ENCODE measurements at places on chromosomes 4 and X.

GRCh38 chrX:99588936-99589335, 821.1 kb downstream of the PCDH19 start:
- DNase-seq: no peak

GRCh38 chrX:39766085-39766726, 331.6 kb downstream of the BCOR start:
- DNase-seq: no peak

DNA sequence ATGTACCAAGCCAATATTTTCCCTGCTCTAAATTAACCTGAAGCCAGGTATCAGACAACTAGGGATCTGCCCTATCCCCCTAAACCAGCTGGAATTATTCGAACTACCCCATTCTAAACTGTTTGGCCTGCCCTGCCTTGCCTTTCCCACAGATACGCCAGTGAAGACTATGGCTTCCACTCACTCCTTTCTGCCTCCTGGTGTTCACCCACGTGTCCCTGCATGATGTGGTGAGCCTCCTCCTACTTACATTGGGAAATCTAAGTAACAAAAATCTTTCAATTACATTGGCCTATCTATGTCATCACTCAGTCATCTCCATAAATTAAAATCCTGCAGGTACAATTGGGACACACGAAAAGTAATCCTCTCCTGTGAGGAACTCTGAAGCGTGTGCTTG, 6.1 kb upstream of the LDOC1 start:
- DNase-seq: no peak

DNA sequence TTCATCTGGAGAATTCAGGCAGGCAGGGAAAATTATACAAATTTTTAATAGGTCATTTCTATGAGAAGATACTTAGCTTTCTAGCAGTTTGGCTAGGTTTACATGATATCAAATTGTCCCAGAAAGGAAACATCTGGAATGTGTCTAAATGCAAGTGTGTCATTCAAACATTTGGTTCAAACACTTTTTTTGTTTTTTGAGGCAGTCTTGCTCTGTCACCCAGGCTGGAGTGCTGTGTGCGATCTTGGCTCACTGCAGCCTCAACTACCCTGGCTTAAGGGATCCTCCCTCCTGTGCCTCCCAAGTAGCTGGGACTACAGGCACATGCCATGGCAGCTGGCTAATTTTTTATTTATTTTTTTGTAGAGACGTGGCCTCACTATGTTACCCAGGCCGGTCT, 31.6 kb downstream of the SPARCL1 start:
- DNase-seq: no peak

DNA sequence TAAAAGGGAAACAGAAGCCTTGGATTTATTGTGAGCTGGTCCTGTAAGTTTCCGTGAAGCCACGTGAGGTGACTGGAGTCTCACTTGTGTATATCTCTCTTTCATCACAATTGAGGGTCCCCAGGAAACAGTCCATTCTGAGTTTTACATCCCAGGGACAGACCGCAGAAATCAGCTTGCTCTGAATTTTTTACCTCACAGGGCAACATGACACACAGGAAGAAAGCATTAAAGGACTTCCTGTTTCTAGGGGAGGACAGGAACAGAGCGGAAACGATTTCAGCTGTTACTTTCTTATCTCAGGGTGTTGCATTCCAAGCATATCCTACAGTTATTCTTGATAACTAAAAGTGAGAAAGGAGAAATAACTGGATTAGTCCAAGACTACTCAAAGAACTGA, 553.5 kb downstream of the TRAM1L1 start:
- no peak for DNase-seq

GRCh38 chrX:24214568-24214967, 65.0 kb downstream of the ZFX start:
- DNase-seq: no peak

- DNase-seq: no peak
These were observed 51.2 kb upstream of the TADA2B start for GRCh38 chr4:6991771-6992557.

GRCh38 chrX:17007134-17007768, 60.8 kb downstream of the REPS2 start:
- no peak for DNase-seq

DNA sequence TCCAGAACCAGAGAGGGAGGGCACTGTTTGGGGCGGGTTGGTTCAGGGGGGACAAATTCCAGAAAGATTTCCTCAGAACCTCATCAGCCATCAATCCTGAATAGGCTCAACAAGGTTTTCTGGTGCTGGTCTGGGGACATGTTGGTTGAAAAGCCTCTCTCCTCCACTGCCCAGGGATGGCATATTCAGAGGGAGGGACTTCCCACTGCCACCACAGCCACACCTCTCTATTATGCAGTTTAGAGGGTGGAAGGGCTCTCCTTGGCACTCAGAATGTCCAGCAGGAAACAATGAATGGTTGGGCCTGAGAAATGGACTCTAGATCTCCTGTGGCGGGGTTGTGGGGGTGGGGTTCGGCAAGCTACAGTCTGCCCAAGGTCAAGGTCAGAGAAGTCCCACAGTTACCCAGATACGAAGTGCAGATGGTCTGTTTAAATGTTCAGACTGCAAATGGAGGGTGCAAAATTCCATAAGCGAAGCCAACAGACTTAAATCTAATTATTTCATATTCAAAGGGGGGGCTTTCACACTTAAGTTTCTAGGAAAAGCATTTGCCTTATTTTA, 70.7 kb downstream of the LEF1 start:
- DNase-seq: no peak

GRCh38 chr4:171118091-171118490, 695.1 kb upstream of the GALNTL6 start:
- DNase-seq: no peak

DNA sequence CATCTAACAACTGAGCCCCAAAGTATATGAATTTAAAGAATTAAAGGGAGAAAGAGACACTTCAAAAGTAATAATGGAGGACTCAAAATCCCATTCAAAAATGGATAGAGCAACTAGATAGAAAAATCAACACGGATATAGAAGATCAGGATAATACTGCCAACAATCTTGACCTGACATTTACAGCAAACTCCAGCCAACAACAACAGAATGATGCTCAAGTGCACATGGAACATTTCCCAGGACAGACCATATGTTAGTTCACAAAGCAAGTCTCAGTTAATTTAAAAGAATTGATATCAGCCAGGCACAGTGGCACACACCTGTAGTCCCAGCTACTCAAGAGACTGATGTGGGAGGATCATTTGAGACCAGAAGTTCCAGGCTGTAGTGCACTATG, 72.0 kb upstream of the SMARCAD1 start:
- DNase-seq: no peak

DNA sequence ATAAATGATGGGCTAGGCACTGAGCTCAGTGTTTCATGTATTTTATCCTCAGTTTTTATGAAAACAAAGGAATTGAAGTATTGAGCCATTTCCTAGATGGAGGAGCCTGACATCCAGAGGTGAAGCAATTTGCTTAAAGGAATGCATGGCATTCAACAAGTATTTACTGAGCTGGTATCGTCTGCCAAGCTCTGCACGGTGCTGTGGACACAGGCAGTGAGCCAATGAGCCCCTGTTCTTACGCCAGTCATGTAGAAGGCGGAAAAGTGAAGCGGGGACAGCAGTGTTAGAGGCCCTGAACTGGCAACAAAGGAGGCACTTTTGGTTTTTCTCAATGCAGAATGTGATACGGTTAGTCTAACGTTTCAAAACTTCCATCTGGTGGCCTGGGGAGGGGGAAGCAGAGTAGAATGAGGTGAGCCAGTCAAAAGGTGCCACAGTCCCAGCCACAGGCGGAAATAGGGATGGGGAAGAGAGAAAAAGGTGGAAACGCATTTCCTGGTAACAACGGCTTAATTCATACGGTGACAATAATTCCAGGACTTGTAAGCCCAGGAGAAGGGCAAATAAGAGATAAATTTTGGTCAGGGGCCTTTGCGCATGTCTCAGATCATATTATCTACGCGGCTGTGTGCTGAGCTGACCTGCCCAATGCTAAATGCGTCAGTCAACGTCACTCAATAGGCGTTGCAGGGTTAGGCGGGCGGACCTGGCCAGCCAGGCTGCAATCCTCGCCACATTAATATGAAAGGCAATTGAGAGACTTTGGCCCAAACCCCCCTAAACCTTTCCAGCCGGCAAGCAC, 133.9 kb downstream of the AFAP1 start:
- no peak for DNase-seq

DNA sequence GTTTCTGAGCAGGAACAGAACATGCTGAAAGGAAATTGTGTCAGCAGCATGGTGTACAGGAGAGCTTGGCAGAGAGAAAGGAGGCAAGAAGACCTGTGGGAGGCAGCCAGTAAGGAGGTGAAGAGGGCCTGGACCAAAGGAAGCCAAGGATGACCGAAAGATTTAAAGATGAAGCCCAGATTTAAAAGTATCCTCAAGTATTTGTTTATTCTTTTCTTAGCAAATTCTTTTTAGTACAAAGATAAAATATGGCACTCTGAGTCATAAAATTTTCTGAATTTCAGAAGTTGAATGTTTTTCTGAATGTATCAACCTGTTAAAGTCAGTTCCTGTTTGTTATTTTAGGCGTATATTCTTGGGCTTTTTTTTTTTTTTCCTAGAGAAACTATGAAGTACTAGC, 3.5 kb downstream of the PKD2 start:
- DNase-seq: no peak

GRCh38 chr4:24032371-24032989, 142.6 kb upstream of the PPARGC1A start:
- DNase-seq: no peak

DNA sequence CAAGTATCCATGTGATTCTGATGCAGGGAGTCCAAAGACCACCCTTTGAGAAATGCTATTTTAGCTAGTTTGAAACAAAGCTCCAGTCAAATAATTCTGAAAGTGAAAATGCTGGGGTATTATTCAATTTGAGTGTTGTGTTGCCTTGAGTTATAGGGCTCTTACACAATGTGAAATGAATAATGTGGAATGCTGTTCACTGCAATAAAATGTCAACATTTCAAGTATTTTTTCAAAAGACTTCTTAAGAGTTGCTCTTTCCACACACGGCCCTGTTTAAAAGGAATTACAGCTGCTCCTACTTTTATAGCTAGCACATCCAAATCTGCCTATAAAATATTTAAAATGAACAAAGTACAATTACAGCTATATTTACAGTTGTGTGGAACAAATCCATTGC, 27.5 kb upstream of the PLS3 start:
- no peak for DNase-seq

GRCh38 chrX:75096331-75096730, 59.8 kb downstream of the ABCB7 start:
- DNase-seq: no peak

GRCh38 chrX:24619647-24620046, 27.5 kb downstream of the PCYT1B start:
- no peak for DNase-seq

GRCh38 chr4:84381759-84382158, 117.3 kb downstream of the NKX6-1 start:
- no peak for DNase-seq

DNA sequence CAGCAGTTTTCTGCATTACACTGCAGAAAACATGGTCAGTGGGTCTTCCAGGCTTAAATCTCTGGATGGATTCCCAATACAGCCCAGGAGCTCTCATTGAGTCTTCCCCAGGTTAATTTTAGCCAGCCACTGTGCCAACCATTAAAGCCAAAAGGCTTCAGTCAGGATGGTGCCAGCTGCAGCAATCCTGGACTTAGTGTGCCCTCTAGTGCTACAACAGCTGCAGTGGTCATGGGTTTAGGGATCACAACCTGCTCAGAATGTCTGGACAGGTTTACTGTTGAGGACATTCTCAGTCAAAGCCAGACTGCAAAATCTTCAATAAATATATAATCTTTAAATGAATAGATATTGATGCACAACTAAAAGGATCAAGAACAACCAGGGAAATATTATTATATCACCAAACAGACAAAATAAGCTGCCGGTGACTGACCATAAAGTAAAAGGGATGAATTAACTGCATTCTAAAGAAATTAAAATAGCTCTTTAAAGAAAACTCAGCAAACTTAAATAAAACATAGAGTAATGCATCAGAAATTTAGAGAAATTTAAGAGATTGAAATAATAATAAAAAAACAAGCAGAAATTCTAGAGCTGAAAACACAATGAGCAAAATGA, 639.9 kb downstream of the SPOCK3 start:
- no peak for DNase-seq

DNA sequence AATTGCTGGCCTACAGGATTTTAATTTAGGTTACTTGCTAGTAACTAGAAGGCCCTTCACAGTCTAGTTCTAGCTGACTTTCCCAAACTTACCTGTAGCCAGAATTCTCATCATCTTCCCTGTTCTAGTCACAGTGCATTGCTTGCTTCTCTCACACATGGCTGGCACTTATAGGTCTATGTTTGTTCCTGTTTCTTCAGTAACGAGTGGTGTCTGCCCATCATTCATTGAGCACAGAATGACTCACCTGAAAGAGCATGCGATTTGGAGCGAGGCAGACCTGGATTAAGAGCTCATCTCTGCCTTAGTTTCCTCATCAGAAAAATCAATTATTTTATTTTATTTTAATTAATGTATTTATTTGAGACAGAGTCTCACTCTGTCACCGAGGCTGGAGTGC, 201.7 kb upstream of the ANK2 start:
- DNase-seq: no peak

DNA sequence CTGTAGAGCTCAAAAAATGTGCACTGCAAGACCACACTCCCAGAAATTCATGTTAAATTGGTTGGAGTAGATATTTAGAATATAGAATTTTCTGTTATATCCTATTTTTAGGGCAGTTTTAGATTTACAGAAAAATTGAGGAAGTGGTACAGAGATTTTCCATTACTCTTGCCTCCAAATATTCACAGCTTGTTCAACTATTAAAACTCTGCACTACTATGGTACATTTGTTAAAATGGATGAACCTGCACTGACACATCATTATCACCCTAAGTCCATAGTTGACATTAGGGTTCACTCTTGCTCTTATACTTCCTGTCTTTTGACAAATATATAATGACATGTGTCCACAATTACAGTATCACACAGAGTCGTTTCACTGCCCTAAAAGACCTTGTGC, 1724.5 kb downstream of the C4orf33 start:
- DNase-seq: no peak

GRCh38 chr4:84456157-84456556, 42.9 kb downstream of the NKX6-1 start:
- no peak for DNase-seq

DNA sequence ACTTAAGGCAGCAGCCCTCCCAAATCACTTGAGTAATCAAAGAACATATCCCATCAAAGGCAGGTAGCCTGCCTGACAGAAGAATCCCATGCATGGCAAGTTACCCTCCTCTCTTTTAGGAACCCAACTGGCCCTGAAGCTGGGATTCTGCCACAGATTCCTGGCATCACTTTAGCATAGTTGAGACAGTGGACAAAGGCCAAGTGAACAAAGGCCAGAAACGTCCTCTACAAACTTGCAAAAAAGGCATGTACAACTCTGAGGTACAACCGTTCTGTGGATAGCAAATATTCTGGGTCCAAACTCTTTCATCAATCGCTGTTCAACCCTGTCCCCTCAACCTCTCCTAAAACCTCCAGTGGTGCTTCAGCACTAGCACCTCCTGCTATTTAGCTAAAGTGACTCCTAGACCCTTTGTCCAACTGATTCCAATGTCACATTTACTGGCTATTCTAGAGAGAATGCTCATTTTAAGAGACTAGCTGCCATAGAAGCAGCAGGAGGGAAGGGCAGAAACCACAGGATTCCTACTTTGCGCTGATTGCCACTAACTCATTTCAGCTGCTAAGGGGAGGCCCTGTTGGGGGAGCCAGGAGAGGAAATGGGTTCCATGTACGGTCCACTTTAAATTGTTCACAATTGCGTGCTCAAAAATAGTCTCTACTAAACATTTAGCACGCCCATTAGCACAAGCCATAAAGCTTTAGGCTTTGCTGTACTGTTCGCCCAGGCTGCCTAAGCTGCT, 105.9 kb downstream of the SHROOM4 start:
- no peak for DNase-seq

- no peak for DNase-seq
These were observed 80.8 kb upstream of the IQCM start for GRCh38 chr4:149896432-149896831.
